ENCODE measurements at places on chromosomes 4 and X.

DNA sequence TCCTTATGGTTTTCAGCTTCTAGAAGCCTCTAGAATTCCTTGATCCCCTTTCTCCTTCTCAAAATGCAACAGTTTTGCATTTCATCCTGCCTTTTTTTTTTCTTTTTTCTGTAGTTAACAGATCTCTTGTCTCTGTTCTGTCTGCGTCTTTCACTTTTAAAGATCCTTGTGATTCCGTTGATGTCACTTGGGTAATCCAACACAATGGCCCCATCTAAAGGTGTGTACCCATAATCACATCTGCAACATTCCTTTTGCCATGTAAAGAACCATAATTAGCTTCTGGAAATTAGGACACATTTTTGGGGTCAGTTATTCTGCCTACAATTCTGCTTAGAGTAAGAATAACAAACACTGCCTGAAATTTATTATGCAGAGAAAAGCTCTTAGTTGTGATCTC, 1180.9 kb upstream of the ADGRL3 start:
- no peak for DNase-seq

GRCh38 chrX:126165721-126166461, at the start of gene DCAF12L2:
TSS of gene DCAF12L2 (minus strand) at chrX:126166289. CDS start at chrX:126165924, 365 bp downstream.
- no peak for DNase-seq

- DNase-seq: peak; percentile 10
Observed at GRCh38 chrX:31423609-31424189, 351.9 kb upstream of the FTHL17 start.

DNA sequence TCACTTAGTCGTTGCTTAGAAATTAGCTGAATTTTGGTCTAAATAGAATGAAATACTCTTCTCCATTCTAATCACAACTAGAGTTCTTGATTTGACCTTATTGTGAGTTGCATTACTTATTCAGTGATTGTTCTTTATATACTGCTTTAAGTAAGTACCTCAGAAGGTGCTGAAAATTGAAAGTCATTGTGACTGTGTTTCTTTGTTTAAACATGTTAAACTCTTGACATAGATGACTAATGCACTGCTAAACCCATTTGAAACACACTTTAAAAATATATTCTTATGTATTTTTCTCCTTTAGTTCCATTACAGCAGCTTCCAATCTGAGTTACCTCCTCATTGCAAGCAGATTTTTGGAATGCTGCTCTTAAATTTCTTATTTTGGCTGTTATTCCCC, 9.1 kb downstream of the TSPAN7 start:
- no peak for DNase-seq

DNA sequence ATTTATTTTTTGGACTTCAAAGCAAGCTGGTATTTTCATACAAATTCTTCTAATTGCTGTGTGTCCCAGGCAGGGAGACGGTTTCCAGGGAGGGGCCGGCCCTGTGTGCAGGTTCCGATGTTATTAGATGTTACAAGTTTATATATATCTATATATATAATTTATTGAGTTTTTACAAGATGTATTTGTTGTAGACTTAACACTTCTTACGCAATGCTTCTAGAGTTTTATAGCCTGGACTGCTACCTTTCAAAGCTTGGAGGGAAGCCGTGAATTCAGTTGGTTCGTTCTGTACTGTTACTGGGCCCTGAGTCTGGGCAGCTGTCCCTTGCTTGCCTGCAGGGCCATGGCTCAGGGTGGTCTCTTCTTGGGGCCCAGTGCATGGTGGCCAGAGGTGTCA, 15.3 kb downstream of the FGFR3 start:
- DNase-seq: no peak

Data from glomerular endothelial cell (primary cell).